ENCODE measurements at places on chromosomes 1 and 21. TPM values are rescaled to one million over a fixed set of nuclear protein-coding genes. Genes with fewer than 3 reads are reported as not detected.

Gene PYGO2
- total RNA-seq: 21.3 TPM

Gene TP53BP2
- 14.0 TPM for total RNA-seq

Gene OR6P1
- not detected for total RNA-seq

Gene SETD4
- 11.9 TPM for total RNA-seq

Gene OR2L5
- not detected for total RNA-seq

Gene SLAMF9
- total RNA-seq: not detected

Gene NMNAT2
- total RNA-seq: not detected

GRCh38 chr1:111506561-111506960 lies 3.1 kb upstream of the ADORA3 start:
- no peak for DNase-seq

DNA sequence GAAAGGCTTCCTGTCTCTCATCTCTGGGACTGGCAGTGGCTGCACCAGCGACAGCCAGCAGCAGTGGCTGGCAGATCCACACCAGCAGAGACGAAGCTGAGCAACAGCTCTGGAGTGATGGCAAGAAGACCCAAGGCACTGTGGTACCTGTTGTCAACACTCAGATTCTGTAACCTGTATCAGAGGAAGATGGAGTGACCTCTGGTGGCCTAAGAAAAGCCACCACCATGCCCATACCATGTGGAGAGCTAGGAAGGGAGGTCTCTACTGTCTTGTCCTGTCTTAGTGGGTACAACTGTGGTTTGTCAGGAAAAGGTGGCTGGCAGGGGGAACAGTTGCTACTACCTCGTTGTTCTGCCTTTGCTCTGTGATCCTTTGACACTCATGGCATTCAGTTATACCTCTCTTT lies 22.5 kb upstream of the RHBDL2 start:
- DNase-seq: peak; percentile 38

DNA sequence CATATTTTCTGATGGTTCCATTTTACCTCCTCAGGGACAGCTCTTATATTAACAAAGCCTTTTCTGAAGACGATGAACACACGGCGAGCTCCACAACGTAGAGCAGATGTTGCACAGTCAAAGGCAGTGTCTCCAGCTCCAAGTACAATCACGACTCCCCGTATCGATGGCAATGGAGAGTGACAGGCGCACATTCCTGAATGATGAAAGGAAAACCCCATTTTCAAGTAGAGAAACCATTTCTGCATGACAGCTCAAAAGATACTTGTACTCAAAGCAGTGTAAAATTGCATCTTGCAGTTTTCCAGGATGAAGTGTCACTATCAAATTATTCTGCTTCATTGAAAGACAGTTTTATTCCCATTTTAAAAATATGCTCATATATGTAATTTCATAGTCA lies 327.6 kb downstream of the DPYD start:
- no peak for DNase-seq

DNA sequence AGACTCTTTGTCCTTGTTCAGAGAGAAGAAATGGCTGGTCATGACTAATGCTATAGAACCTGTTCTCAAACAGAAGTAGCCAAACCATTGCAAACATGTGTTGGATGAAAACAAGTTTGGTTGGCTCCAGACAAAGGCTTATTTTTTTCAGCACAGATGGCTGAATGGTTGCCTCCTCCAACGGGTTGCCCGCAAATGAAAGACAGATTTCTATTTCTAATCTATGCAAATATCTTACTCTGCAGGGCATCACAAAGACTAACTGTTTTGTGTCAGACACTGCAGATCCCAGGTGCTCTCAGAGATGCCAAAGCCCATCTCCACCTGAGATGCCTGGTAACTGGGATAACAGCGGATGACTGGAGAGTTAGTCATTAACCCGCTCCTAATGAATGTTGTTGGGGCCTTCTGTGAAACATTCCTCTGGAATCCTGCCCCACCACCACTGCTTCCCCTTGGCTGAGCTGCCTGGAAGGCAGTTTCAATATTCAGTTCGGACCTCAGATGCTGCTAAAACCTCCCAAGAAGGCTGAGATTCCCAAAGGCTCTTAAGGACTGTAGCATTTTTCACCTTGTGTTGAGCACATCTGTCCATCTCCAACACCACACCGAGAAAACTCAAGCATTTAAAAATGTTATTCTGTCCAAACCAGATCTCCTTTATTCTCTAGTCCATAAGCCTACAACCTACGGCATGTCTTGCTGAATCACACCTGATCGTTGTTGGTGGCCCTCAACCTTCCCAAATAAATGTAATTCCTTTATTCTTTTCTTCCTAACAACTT lies 104.4 kb downstream of the PTPN14 start:
- DNase-seq: peak; percentile 85

GRCh38 chr1:59670662-59671061 lies 144.1 kb upstream of the HOOK1 start:
- DNase-seq: no peak

- DNase-seq: no peak
Observed at GRCh38 chr21:46555678-46556077, 49.2 kb downstream of the S100B start.

GRCh38 chr1:8384088-8384487 lies 66.2 kb downstream of the SLC45A1 start:
- DNase-seq: no peak

DNA sequence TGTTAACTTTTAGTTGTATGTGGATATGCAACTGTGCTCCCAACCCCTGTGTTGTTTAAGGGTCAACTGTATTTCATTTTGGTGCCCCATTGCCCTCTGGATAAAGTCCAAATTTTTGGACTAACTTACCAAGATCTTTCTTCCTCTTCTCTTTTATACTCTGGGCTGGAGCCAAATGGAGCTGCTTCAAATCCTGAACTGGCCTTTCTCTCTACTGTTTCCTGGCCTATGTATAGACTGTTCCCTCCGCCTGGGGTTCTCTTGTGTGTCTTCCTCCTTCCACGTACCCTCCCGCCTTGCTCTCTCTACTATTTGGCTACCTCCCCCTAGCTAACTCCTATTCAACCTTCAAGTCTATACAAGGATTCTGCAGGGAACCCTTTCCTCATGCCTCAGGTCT lies 8.4 kb upstream of the CDC14A start:
- no peak for DNase-seq

DNA sequence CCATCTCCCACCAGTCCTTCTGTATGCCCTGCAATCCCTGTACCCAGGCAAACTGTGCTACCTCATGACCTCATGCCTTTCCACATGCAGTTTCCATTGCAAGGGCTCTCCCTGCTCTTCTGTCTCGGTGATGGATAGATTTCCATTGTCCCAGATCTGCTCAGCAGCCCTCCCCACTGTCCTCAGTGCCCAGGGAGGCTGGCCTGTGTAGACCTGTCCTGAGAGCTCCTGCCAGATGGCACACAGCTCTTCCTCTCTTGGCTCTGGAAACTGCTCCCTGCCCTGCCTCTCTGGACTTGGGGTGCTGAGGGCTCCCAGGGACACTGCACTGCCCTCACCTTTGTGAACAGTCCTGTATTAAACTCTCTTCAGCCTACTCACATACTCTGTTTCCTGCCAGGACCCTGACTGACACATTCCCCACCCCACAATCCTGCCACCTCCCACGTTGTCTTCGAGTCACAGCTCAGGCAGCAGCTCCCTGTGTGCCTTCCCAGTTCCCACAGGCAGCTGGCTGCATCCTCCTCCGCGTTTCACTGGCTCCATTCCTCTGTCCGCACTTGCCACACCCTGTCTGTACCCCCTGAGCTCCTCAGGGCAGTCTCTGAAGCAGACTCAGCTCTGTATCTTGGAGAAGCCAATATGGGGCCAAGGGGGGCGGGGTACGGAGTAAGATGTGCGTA lies 57.0 kb downstream of the SPATA46 start:
- DNase-seq: no peak

GRCh38 chr1:145997016-145997717 lies 788 bp upstream of the TXNIP start:
- peak; percentile 26 for DNase-seq

DNA sequence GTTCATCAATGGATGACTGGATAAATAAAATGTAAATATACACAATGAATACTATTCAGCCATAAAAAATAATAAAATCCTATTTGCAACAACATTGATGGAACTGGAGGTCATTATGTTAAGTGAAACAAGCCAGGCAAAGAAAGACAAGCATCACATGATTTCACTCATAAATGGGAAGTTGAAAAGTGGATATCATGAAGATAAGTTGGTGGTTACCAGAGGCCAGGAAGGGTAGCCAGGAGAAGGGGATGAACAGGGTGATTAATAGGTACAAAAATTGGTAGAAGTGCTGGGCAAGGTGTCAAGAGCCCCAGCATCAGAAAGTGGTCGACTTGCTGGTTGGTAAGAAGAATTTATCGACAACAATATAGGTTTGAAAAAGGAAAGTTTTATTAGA lies 1.3 kb upstream of the PARK7 start:
- no peak for DNase-seq

- DNase-seq: no peak
Observed at GRCh38 chr1:62327360-62328055, 8.3 kb upstream of the KANK4 start.

- DNase-seq: no peak
Observed at GRCh38 chr21:43899307-43900077, 34.5 kb downstream of the AGPAT3 start.

DNA sequence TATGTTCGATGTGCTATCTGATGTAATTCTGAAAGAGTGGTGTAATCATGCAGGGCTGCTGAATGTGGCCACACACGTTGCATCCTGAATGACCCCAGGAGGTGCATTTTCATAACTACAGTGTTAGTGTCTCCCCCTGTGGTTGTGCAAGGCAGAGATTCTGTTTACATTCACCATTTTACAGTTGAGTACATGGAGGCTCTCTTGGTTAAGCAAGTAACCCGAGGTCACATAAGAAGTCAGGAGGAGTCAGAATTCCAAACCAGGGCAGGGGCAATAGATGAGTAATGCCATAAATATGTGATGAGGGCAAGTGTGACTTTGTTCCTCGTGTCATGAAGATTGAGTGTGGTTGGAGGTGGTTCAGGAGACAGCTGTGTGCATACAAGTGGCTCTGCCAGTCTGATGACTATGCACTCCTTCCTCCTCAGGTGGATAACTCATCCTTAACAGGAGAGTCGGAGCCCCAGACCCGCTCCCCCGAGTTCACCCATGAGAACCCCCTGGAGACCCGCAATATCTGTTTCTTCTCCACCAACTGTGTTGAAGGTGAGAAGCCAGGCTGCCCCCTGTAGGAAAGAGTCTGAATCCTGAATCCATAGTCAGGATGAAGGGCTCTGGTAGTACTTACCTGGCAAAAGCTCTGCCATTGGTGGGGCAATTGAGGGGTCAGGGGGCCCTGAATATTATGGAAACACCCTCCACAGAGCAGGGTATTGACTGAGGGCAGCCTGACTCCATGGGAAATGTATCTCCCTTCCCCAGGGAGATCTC lies 9.3 kb downstream of the ATP1A2 start:
- DNase-seq: peak; percentile 88

- DNase-seq: peak; percentile 7
Observed at GRCh38 chr1:34019741-34020552, 145.1 kb downstream of the CSMD2 start.

DNA sequence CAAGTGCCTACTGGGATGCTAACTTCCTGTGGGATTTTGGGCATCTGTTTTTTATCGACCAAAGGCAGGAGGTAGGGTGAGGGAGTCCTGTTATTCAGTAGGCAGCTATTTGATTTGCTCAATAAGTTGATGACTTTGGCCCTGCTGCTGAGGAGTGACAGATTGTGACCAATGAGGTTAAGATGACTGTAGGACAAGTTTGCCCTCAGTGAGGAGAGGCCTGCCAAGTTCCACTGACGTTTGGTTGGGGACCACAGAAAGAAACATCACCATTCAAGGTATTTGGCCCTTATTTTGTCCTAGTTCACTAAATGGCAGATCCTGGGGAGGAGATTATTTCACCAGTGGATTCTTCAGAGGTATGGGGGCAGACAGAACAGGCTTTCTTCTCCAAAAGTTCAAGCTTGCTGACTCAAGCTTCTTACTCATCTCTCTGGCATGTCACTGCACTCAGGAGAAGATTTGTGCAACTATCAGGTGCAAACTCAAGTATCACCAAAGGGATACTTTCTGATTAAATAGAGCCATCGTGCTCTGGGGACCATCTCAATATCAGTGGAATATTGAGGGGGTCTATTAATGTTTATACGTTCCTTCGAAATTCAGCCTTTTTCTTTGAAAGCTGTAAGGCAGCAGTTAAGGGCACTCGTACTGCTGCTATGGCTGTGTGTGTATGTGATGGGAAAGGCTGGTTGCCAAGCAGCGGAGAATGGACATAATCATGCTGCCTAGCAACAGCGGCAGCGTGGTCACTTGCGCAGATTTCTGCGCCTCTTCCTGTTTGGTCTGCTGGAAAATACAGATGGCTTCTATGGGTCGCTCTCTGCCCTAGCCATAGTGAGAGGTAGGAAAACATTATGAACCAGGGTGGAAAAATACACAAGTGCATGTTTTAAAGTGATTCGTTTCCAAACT lies 78.7 kb downstream of the PBX1 start:
- no peak for DNase-seq

GRCh38 chr1:204154568-204155255 lies 2.9 kb upstream of the ETNK2 start:
- DNase-seq: no peak

GRCh38 chr1:225950905-225951497 lies 10.0 kb upstream of the LEFTY2 start:
- DNase-seq: no peak

- DNase-seq: no peak
Observed at GRCh38 chr1:81374481-81374880, 426.3 kb upstream of the ADGRL2 start.

GRCh38 chr1:76130992-76131391 lies 56.4 kb downstream of the ST6GALNAC3 start:
- no peak for DNase-seq

DNA sequence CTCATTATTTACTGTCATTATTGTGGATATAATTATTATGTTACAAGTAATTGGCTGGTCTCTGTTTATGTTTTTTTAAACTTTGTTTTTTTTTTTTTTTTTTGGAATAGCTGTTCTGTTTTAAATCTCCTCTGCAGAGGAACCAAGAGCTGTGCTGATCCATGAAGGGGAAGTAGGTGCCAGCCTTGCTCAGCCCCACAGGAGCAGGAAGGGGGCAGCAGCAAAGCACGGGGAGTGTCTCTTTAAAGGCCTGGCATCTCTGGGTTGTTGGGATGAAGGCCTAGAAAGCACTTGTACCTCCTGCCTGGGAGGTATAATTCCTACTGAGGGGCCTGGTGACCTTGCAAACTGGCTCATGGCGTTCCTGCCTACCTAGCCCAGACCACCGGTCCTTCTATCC lies 2.5 kb upstream of the GRHL3 start:
- DNase-seq: no peak

DNA sequence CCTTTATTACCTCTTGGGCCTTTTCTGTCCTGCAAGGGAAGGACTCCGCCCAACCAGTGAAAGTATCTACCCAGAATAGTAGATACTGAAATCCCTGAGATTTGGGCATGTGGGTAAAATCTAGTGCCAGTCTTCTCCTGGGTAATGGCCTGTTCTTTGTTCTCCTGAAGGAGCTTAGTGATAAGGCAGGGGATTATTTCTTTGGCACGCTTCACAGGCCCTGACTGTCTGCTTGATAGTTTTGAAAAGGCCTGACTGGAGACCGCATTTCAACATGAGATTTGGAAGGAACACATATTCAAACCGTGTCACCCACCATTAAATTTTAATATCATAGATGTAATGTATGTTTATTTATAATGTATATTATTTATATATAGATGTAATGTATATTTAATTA lies 48.9 kb downstream of the RASAL2 start:
- no peak for DNase-seq
